ENCODE measurements at places on chromosomes 16 and 17.

DNA sequence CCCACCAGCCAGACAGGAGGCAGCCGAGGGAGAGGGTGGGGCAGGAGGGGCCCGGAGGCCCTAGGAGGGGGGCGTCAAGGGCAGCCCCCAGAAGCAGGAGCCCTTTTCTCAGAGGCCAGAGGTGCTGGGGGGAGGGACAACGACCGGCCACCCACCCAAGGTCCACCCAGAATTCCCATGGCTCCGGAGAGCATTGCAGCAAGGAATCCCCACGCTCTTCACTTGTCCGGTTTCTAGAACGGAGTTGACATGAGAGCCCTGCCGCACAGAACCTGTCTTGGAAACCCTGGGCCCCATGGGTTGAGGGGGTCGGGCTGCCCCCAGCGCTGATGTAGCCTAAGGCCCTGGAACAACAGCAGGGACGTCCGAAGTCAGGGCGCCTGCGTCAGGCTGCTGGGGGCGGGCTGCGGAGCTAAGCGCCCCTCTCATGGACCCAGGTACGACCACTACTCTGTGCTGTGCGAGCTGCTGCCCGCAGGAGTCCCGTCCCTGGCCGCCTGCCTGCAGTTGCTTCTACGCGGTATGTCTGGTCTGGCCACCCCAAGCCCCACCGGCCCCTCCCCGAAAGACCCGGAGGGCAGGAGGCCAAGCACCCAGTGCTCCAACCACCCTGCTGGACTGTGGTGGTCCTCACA is 11.2 kb downstream of the CYBC1 start:
- no peak for DNase-seq

DNA sequence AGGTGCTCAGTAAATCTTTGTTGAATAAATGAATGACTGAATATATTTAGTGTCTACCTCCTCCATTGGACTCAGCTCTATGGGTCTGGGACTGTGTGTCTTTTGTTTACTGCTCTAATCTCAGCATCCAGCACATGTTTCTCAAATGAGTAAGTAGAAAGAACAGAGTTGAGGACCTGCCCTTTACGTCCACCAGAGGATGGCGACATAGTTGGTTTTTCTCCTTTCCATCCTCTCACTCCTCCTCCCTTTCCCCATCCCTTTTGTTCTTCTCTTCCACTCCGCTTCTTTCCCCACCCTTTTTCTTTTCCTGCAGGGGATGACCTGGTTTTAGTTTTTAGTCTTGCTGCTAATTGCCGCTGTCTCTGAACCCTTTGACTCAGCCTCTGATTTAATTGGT is 12.1 kb upstream of the CHP2 start:
- DNase-seq, result no peak

DNA sequence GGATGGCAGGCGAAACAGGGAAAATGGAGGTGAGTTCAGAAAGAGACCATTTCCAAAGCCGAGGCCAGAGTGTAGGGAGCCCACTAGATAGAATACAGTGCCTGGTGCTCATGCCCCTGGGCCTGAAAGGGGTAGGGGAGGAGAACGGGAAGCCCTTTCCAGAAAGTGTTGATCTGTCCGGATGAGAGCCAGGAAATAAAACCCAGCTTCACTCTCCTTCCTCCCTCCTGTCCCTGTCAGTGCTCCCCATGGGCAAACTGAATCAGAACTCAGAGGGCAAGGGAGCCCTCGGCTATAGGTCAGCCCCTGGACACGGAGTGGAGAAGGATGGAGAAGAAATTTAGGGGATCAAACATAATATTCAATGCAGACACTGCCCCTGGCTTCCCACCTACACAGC is 57.7 kb upstream of the RPL38 start:
- no peak for DNase-seq

DNA sequence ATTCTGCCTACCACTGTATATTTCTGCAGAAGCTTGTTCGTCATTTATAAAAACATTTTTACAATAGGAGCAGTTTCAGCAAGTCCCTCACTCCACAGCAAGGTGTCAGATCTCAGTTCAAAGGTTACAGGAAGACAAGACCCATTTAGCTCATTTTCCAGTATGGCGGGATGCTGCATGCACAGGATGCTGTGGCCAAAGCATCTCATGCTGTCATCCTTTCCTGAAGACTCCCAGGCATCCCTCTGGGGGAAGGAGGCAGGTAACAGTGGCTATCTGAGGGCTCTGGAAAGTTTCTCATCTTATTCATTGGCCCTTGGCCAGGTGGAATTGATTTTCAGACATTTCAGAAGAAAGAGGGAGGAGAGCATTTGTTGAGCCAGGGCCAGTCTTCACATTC is 539.3 kb upstream of the CDH5 start:
- no peak for DNase-seq

DNA sequence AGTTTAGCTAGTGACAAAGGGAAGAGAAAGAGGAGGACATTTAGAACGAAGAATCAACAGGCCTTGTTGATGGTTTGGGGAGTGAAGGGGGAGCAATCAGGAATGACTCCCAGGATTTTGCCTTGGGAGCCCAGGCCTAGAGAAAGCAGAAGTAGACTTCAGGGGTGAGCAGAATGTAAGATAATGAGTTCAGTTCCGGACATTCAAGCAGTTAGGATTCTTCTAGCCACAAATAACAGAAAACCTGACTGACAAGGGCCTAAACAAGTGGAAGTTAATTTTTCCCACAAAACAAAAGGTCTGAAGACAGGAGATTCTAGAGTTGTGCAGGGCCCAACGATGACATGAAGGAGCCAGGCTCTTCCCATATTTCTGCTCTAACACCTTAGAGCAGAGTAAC is 45.9 kb downstream of the SKAP1 start:
- no peak for DNase-seq

GRCh38 chr16:24820522-24820921 is 25.2 kb upstream of the SLC5A11 start:
- peak; percentile 70 for DNase-seq

DNA sequence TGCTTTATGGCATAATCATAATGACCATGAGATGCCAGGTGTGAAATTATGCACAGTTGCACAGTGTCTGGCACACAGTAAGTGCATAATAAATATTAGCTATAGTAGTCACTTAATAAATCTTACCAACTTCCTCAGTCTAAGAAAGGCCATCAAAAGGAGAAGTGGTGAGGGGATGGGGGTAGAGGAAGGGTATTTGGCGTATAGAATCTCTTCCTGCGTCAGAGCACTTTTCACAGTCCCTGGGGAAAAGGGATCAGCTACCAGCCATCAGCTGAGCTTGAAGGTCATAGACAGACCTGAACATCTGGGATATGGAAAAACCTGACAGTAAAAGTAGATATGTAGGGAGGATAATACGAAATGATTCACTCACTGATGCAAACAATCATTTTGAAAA is 5.8 kb downstream of the CRHR1 start:
- DNase-seq, result no peak

GRCh38 chr16:25092441-25092840 is 19.1 kb upstream of the LCMT1 start:
- no peak for DNase-seq
